Activated naive CD8-positive, alpha-beta T cell treated with anti-CD3 and anti-CD28 coated beads for 36 hours (primary cell): ENCODE measurements at places on chromosomes 11 and 22. TPM values are rescaled to one million over a fixed set of nuclear protein-coding genes. Genes with fewer than 3 reads are reported as not detected.

Gene C11orf68
- total RNA-seq = 16.9 TPM

Gene DAGLA
- 0.22 TPM for total RNA-seq

Gene OR5M8
- total RNA-seq = not detected

Gene SCUBE2
- total RNA-seq = not detected

Gene PRDX5
- total RNA-seq = 111 TPM

DNA sequence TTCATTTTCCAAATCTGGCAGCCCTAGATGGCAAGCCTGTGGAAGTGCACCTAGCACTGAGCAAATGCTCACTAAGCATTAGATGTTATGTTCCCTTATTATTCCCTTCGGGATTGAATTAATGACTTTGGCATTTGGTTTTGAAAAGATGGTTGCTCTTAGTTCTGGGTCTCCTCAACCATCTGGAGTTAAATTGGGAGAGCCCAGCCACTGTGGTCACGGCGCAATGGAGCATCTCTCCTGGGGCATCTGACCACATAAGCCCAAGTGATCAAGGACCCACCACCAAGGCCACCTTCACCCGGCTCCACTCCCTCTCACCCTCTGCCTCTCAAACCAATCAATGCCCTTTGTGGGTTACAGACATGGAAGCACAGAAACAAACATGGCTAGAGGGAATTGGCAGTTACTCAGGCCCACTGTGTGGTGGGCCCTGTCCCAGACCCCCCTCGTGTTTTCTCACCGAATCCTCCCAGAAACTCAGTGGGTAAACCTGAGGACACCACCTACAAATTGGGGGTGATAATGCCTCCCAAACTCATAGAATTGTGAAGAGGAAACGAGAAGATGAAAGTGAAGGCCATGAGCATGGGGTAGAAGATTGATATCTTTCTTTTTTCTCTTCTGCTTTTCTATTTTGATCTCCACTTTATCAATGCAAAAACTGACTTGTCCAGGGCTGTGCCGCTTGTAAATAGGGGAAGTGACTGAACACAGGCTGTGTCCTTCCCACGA lies 52.2 kb downstream of the IRAG1 start:
- DNase-seq = no peak

- no peak for DNase-seq
Measured at GRCh38 chr11:88340366-88340935, 2.9 kb upstream of the CTSC start.

DNA sequence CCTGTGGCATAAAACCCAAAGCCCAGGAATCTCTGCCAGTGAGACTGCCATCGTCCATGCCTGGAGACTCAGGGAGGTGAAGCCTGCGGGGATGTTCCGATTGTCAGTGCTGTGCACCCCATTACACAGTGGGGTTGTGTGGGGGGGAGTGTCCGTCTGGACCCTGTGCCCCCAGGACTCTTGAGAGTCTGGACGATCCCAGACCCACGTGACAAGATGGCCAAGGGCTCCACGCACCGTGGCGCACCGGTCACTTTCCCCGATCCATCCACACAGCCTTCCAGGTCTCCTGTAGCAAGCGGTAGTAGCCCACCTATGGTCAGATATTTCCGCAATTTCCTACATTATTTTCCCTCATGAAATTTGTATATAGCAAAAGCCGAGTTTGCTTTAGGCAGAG lies 20.9 kb upstream of the NRGN start:
- DNase-seq = no peak

DNA sequence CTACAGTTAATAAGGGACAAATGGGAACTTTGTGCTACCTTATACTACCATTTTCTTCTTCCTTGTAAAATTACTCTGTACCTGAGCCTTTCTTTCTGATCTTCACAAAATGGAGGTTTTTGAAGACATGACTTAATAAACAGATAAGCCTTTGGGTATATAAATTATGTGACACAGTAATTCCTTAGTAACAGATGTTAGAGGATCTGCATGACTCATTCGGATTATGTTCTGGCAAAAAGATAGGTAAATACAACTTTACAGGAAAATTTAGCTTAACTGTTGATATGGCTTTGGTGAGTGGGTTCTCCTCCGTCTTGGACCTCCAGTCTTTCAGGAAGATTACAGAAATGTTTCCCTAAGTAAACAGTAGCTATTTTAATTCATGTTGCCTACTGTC lies 61.8 kb downstream of the BID start:
- DNase-seq = no peak

GRCh38 chr11:115194802-115195110 lies 309.5 kb downstream of the CADM1 start:
- DNase-seq = no peak

- DNase-seq = no peak
Measured at GRCh38 chr11:67306769-67307544, 3.6 kb downstream of the SSH3 start.

DNA sequence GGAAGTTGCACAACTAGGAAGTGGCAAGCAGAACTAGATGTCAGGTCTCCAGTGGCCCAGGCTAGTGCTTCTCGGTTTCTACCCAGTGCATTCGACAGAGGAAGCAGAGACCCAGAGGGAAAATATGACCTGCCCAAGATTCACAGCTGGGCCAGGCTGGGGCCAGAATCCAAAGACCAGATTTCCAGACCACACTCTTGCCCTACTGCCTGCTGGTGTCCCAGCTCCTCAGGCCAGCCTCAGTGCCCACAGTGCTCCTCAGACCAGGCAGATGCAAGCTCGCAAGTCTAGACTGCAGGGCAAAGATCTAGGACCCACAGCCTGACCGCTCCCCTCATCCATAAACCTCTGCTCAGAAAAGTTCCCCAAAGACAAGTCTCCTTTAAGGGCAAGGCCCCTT lies 262.6 kb downstream of the BUD13 start:
- DNase-seq = no peak

DNA sequence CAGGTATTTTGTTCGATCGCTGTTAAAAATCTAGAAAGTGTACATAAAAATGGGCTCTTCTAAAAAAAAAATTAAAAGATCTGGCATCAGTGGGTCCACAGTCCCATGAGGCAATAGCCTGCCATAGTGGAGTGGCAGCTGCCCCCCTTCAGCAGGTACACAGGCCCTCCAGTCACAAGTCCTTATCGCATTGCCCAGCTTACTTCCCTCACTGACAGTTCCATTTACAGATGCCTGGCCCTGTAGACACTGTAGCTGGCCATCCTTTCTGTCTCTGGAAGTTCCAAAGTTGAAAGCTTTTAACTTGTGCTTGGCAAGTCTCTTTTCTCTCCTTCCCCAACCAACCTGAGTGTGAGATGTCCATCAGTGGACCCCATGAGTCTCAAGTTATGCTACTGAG lies 11.4 kb downstream of the ZNRF3 start:
- no peak for DNase-seq

DNA sequence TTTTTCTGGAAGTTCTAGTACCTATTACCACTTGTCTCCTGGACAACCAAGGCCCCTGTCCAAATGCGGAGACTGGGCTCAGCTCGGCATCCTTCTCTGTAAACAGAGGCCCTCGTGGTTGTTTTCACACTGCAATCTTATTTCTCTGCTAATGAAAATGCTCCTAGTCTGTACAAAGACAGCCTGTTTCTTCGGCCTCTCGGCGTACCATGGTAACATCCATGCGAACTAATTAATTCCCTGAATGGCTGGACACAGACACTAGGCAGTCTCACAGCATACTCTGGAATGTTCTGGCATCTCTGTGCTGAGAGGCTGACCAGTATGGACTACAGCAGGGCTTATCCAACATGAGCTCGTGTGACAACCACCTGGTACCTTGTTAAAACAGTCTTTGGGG lies 5.7 kb downstream of the POLR3H start:
- DNase-seq = no peak

DNA sequence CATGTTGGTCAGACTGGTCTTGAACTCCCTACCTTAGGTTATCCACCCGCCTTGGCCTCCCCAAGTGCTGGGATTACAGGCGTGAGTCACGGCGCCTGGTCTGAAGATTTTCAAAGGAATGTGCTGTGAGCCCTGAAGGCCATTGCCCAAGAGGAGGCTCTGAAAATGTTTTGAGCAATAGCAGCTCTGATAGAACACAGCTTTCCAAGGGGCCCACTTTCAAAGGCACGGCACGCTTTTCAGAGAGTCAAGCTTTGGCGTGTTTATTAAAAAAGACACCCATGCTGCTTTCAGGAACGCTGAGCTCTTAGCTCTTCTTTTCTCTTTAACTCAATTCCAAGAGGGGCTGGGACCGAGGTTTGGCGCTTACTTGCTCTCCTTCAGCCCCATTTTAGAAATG lies 73.8 kb upstream of the CDON start:
- DNase-seq = no peak

GRCh38 chr11:72523991-72524390 lies 89.7 kb upstream of the CLPB start:
- DNase-seq = no peak

GRCh38 chr11:18736590-18737148 lies 10.7 kb upstream of the IGSF22 start:
- no peak for DNase-seq

DNA sequence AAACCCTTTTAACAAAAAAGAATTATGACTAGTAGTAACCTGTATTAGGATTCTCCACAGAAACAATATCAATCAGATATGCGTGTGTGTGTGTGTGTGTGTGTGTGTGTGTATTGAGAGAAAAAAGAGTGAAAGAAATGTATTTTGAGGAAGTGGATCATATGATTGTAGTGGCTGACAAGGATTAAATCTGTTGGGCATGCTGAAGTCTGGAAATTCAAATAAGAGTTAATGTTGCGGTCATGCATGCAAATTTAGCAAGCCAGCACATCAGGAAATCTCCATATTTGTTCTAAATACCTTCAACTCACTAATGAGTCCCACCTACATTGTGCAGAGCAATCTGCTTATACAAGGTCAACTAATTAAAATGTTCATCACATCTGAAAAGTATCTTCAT lies 46.8 kb upstream of the IGLL5 start:
- DNase-seq = no peak
